Nephron progenitor cell (in vitro differentiated cells): ENCODE measurements at places on chromosomes 7 and 10.

- no peak overlapping the region for H3K4me3 ChIP-seq
- H3K27me3 ChIP-seq: peaks cover 50% of the 10 kb centered on the region
- H3K36me3 ChIP-seq: no peaks in the 10 kb centered on the region
- H3K27ac ChIP-seq: no peak overlapping the region
These were observed 6.0 kb downstream of the MUC12 start for GRCh38 chr7:100975371-100975821.

DNA sequence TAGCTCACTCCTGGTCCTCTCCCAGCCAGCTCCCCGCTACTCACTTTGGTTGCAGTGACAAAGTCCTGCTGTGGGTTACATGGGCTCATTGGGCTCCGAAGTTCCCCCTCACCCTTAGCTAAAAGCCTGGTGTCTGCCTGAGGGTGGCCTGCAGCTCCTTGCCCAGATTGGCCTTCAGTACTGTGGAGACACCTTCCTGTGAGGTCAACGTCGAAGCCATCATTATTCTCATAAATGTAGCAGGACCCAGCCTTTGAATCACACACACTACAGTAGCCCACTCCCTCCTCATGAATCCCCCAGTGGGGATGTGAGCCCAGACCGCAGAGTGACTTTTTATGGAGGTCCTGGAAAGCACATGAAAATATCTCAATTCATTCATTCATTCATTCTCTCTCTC, 10.5 kb downstream of the MBL2 start:
- H3K4me1 ChIP-seq: no peaks in the 10 kb centered on the region
- no peak overlapping the region for H3K27ac ChIP-seq
- no peak overlapping the region for H3K4me3 ChIP-seq
- H3K27me3 ChIP-seq: no peaks in the 10 kb centered on the region
- no peak for DNase-seq
- H3K36me3 ChIP-seq: no peaks in the 10 kb centered on the region

DNA sequence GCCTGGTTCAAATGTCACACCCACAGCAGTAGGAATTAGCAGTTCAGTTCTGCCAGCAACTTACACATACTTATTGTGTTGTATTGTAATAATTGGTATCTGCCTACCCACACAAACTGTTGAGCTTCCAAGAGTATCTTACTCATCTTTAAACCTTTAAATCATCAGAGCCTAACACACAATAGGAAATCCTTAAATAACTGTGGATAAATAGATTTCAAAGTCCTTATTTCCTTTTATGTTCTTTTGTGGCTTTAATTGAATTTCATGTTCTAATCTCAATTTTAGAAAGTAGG, 3.9 kb downstream of the CASD1 start:
- peaks cover 22% of the 10 kb centered on the region for H3K36me3 ChIP-seq
- no peak for DNase-seq
- no peaks in the 10 kb centered on the region for H3K27me3 ChIP-seq
- H3K4me1 ChIP-seq: peaks cover 75% of the 10 kb centered on the region

GRCh38 chr10:122997864-122998263, 10.7 kb downstream of the IKZF5 start:
- H3K4me1 ChIP-seq: peaks cover 20% of the 10 kb centered on the region
- no peak overlapping the region for H3K27ac ChIP-seq
- no peak for DNase-seq
- no peak overlapping the region for H3K4me3 ChIP-seq
- H3K36me3 ChIP-seq: peaks cover 40% of the 10 kb centered on the region
- no peaks in the 10 kb centered on the region for H3K27me3 ChIP-seq

DNA sequence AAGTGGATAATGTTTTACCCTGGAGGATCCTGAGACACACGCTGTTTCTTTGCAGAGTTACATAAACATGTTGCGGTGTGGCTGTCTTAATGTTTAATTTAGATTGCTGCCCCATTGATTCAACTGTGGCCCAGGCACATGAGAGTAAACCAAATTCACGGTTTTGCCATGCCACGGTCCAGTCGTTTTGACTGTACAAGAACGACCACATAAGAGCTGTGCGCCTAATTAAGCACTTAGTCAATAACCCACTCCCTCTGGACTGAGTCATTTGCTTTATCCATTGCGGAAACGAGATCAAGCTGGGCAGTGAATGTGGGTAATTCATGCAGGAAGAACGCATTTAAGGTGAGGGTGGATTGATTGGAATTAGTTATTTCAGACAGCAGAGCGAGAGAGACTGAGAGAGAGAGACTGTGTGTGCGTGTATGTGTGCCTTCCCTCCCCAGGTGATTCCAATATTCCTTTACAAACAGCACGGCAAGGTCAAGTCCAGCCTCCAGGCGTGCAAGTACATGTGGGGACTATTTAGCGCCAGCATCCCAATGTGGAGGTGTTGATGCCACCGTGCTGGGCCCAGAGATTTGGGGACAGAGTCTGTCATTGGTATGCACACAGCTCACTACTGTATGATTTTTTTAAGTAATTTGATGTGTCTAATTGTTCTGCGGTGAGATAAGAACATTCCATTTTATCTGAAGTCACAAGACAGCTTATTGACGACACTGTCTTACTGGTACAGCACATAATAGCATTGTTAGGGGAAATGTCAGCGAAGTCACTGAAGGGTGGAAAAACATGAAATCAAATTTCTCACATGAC, 8.4 kb upstream of the TEX36 start:
- H3K4me1 ChIP-seq: peaks cover 26% of the 10 kb centered on the region
- peak overlapping the region; percentile 16 for H3K27ac ChIP-seq
- no peaks in the 10 kb centered on the region for H3K36me3 ChIP-seq

- peaks cover 23% of the 10 kb centered on the region for H3K36me3 ChIP-seq
- H3K27me3 ChIP-seq: peaks cover 3% of the 10 kb centered on the region
- H3K4me1 ChIP-seq: peaks cover 14% of the 10 kb centered on the region
- H3K4me3 ChIP-seq: no peak overlapping the region
These were observed 165.5 kb downstream of the TCF7L2 start for GRCh38 chr10:113115556-113115955.

GRCh38 chr7:96920064-96920463, 85.3 kb upstream of the DLX6 start:
- no peak overlapping the region for H3K4me3 ChIP-seq
- peaks cover 10% of the 10 kb centered on the region for H3K27me3 ChIP-seq
- H3K27ac ChIP-seq: no peak overlapping the region
- no peak for DNase-seq

- H3K4me3 ChIP-seq: peak overlapping the region; percentile 54
- H3K36me3 ChIP-seq: no peaks in the 10 kb centered on the region
- H3K27me3 ChIP-seq: peaks cover 43% of the 10 kb centered on the region
- H3K27ac ChIP-seq: no peak overlapping the region
- H3K4me1 ChIP-seq: peaks cover 56% of the 10 kb centered on the region
- no peak for DNase-seq
These were observed 1.7 kb upstream of the KCNH2 start for GRCh38 chr7:150979713-150980390.

GRCh38 chr7:125661006-125661405, 731.4 kb upstream of the POT1 start:
- H3K36me3 ChIP-seq: no peaks in the 10 kb centered on the region
- no peaks in the 10 kb centered on the region for H3K4me1 ChIP-seq
- no peak for DNase-seq
- no peak overlapping the region for H3K4me3 ChIP-seq
- H3K27me3 ChIP-seq: no peaks in the 10 kb centered on the region
- H3K27ac ChIP-seq: no peak overlapping the region

- no peaks in the 10 kb centered on the region for H3K27me3 ChIP-seq
- no peak overlapping the region for H3K27ac ChIP-seq
- peaks cover 4% of the 10 kb centered on the region for H3K36me3 ChIP-seq
- DNase-seq: no peak
These were observed 118.5 kb downstream of the LYZL1 start for GRCh38 chr10:29407280-29407858.

- DNase-seq: no peak
- H3K27me3 ChIP-seq: peaks cover 10% of the 10 kb centered on the region
- peaks cover 11% of the 10 kb centered on the region for H3K4me1 ChIP-seq
- no peak overlapping the region for H3K27ac ChIP-seq
- no peak overlapping the region for H3K4me3 ChIP-seq
These were observed 124.3 kb downstream of the KLF6 start for GRCh38 chr10:3660753-3661152.

DNA sequence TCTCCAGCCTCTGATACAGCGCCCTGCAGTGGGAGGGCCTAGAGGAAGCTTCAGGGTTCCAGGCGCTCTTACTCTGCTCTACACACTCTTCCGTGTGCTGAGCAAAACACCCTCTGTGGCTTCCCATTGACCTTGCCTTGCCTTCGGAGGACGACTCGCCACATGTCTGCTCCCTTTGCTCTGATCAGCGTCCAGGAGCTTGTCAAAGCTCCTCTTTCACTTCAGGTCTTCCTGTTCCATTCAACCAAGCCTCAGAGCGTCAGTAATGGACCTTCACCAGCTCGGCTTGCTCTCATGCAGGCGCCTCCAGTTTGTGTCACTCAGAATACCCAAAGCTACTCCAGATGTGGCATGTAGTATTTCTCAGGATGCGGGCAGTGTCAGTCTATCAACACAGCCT, 173.9 kb downstream of the ARID5B start:
- no peak for DNase-seq
- peaks cover 92% of the 10 kb centered on the region for H3K36me3 ChIP-seq
- H3K4me3 ChIP-seq: no peak overlapping the region
- H3K4me1 ChIP-seq: peaks cover 20% of the 10 kb centered on the region
- H3K27me3 ChIP-seq: no peaks in the 10 kb centered on the region

GRCh38 chr10:116268976-116269375, 4.0 kb downstream of the GFRA1 start:
- no peaks in the 10 kb centered on the region for H3K36me3 ChIP-seq
- DNase-seq: no peak
- H3K4me3 ChIP-seq: no peak overlapping the region
- peaks cover 69% of the 10 kb centered on the region for H3K27me3 ChIP-seq
- H3K27ac ChIP-seq: no peak overlapping the region

- no peak overlapping the region for H3K4me3 ChIP-seq
- H3K36me3 ChIP-seq: no peaks in the 10 kb centered on the region
- H3K27me3 ChIP-seq: peaks cover 6% of the 10 kb centered on the region
- H3K4me1 ChIP-seq: peaks cover 49% of the 10 kb centered on the region
- DNase-seq: no peak
These were observed 48.2 kb upstream of the ZMIZ1 start for GRCh38 chr10:79020605-79021004.

- no peak overlapping the region for H3K27ac ChIP-seq
- no peak overlapping the region for H3K4me3 ChIP-seq
These were observed 56.4 kb upstream of the C1GALT1 start for GRCh38 chr7:7125963-7126362.

- H3K4me1 ChIP-seq: peaks cover 35% of the 10 kb centered on the region
- DNase-seq: no peak
- no peak overlapping the region for H3K27ac ChIP-seq
- no peaks in the 10 kb centered on the region for H3K36me3 ChIP-seq
- no peak overlapping the region for H3K4me3 ChIP-seq
These were observed 89.3 kb downstream of the LYZL2 start for GRCh38 chr10:30540276-30540675.

GRCh38 chr7:149787428-149788299, 14.3 kb upstream of the ZNF467 start:
- H3K27ac ChIP-seq: no peak overlapping the region
- no peak overlapping the region for H3K4me3 ChIP-seq
- DNase-seq: no peak
- peaks cover 50% of the 10 kb centered on the region for H3K27me3 ChIP-seq
- H3K4me1 ChIP-seq: peaks cover 38% of the 10 kb centered on the region

- H3K4me1 ChIP-seq: peaks cover 7% of the 10 kb centered on the region
- no peaks in the 10 kb centered on the region for H3K27me3 ChIP-seq
- no peak overlapping the region for H3K27ac ChIP-seq
These were observed 161.8 kb upstream of the CACNA2D1 start for GRCh38 chr7:82605247-82605864.

DNA sequence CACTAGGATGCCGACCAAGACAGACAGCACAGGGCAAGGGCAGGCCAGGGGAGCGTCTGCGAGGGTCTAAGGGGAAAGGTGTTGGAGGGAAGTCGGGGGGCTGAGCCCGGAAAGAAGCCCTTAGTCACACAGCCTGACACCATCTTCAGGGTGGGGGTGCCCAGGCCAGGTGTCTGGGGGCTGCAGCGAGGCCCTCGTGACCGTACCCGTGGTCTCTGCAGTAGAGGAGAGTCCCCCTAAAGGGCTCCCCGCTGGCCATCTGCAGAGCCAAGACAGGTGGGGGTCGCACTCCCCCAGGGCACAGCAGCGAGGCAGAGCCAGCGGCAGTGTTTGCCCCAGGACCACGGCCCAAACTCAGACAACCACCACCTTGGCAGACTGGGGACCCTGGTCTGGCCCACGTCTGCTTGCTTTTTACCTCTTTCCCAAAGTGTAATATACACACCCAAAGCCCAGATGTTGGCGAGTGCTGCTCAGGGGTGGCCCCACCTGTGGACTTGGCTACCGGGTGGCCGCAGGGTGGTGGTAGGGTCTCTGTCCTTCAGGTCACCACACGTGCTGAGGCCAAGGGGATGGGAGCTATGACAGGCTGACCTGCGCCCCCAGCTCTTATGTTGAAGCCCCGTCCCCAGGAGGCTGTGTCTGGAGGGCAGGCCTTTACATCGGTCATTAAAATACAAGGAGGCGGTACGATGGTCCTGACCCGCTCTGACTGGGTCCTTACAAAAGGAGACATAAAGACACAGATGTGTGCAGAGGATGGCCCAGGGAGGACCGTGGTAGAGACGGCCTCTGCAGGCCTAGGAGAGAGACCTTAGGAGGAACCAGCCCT, 107.4 kb downstream of the DNAJB6 start:
- no peaks in the 10 kb centered on the region for H3K36me3 ChIP-seq
- H3K27me3 ChIP-seq: peaks cover 20% of the 10 kb centered on the region
- H3K27ac ChIP-seq: no peak overlapping the region
- no peaks in the 10 kb centered on the region for H3K4me1 ChIP-seq
- H3K4me3 ChIP-seq: no peak overlapping the region

- peak overlapping the region; percentile 89 for H3K27ac ChIP-seq
- peak overlapping the region; percentile 95 for H3K4me3 ChIP-seq
- peaks cover 8% of the 10 kb centered on the region for H3K36me3 ChIP-seq
- DNase-seq: peak; percentile 40
- H3K4me1 ChIP-seq: peaks cover 51% of the 10 kb centered on the region
These were observed 646 bp downstream of the SGCE start for GRCh38 chr7:94655126-94655847.

- no peak overlapping the region for H3K4me3 ChIP-seq
- DNase-seq: no peak
- H3K36me3 ChIP-seq: peaks cover 20% of the 10 kb centered on the region
These were observed 23.7 kb downstream of the PLAC9 start for GRCh38 chr10:80156216-80156615.
